ENCODE measurements at places on chromosomes 6 and 20.

GRCh38 chr6:163946437-163946836 lies 531.9 kb downstream of the QKI start:
- DNase-seq = no peak

GRCh38 chr6:169241688-169242350 lies 11.8 kb downstream of the THBS2 start:
- DNase-seq = no peak

DNA sequence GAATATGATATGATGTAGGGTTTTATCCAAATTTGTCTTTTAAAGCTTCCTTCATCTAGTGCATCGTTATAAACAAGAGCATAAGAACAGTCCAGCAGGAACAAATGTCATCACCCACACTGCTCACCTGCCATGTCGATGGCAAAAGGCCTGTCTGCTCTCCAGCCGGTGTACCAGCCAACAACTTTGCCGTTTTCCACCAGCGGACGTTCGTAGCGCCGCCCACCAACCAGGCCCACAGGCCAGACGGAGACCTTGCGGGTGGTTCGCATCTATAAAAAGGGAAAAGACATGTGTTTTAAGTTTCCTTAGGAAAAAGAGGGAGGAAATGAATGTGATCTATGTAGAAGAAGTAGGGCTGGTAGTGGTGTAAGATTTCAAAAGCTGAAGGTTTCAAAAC lies 62.9 kb downstream of the B3GAT2 start:
- DNase-seq = no peak

GRCh38 chr6:127515234-127515793 lies 3.8 kb downstream of the MTCL3 start:
- DNase-seq = peak; percentile 85

DNA sequence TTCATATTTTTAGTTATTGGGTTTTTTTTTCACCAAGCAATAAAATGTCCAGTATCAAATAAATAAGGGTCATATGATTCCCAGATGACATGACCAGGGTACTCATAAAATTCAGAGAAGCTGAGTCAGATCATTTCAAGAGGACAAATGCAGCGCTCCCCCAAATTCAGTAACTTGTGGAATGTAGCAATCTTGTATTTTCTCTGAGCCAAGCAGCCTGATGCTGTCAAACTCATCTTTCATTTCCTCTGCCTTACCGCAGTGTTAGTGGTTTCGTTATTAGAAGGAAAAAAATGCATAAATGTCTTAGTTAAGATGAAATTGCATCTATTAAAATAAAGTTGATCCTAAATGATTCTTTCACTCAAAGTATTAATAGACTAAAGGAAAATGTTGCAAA lies 57.8 kb upstream of the EDN1 start:
- DNase-seq = no peak

- DNase-seq = no peak
These were observed 7.7 kb downstream of the AMD1 start for GRCh38 chr6:110882274-110882619.

GRCh38 chr20:37880726-37881591 lies 22.0 kb upstream of the VSTM2L start:
- DNase-seq = no peak

GRCh38 chr6:12842114-12842513 lies 125.5 kb downstream of the PHACTR1 start:
- DNase-seq = no peak

GRCh38 chr6:105051941-105052471 lies 95.1 kb downstream of the LIN28B start:
- no peak for DNase-seq

DNA sequence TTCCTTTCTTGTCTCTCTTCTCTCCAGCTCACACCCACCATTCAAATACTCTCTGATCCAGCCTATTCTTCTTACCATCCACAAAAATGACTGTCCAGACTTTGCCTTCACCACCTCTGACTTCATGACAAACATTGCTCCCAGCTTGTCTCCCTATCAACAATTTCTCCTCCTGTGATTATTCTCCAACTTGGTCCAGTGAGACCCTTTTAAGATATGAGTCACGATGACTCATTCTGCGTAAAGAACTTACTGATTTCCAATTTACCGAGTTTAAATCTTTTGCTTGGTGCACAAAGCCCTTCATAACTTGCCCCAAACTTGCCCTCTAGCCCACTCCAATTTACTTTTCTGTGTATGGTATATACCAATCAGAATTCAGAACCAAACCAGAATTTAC lies 833.2 kb downstream of the MAFB start:
- DNase-seq = no peak

- DNase-seq = no peak
These were observed 2.1 kb downstream of the GOPC start for GRCh38 chr6:117600008-117600743.

- DNase-seq = no peak
These were observed 24.4 kb upstream of the LY86 start for GRCh38 chr6:6564154-6564553.

GRCh38 chr20:41480054-41480770 lies 113.6 kb upstream of the EMILIN3 start:
- no peak for DNase-seq

DNA sequence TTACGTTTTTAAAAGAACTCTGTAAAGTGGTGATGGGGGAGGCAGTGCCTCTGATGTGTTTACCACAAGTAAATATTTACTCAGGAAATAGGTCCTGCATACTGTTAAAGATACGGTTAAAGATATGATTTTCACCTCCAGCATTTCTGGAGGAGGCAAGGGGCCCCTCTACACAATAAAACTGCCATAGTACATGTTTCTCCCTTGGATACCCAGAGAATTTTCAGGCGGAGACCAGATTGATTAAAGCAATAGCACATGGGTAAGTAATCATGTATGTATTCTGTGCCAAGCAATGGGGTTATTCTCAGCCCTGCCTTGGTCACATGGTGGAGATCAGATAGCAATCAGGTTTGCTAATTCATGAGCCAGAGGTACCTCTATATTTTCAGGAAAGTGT lies 9.6 kb downstream of the RIPOR2 start:
- DNase-seq = no peak

- no peak for DNase-seq
These were observed 456.6 kb downstream of the PREX1 start for GRCh38 chr20:48371211-48371610.

DNA sequence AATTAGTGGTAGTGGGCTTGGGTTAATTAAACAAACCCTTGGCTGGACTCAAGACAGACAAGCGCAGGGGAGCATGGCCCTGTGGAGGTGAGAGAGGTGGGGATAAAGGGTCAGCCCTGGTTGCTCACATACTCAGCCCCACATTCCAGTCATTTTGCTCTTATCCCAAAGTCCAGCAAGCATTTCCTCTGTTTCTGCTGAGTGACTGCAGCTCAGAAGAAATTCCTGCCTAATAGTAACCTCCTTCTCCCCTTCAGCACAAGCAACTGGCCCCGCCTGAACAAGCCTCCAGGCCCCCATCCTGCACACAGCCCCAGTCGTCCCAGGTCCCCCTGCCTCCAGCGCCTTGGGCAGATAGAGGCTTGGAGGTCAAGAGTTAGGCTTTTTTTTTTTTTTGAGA lies 3.6 kb upstream of the TFEB start:
- no peak for DNase-seq

GRCh38 chr20:8303651-8304050 lies 171.6 kb downstream of the PLCB1 start:
- DNase-seq = no peak

GRCh38 chr20:32681175-32682084 lies 7.7 kb upstream of the C20orf203 start:
- DNase-seq = peak; percentile 86

GRCh38 chr6:11744753-11745152 lies 33.9 kb downstream of the ADTRP start:
- no peak for DNase-seq

- DNase-seq = no peak
These were observed 302.2 kb upstream of the GJE1 start for GRCh38 chr6:141830530-141830929.

DNA sequence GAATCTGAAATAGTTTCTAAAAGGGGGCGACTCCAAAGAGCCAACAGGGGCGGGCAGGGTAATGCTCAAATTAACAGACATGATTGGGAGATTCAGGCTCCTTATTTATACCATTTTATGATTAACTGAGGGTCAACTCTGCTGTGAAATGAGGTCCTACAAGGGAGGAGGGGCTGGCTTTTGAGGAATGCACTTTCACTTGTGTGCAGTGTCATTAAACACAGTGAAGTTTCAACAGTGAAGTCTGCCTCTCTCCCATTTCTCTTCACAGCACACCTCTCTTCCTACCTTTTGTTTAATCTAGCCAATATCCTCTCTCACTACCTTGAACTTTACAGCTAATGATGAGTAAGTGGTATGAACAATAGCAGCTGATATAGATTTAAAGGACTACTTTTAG lies 557.3 kb upstream of the CITED2 start:
- DNase-seq = no peak

- DNase-seq = no peak
These were observed 3.7 kb upstream of the SPDEF start for GRCh38 chr6:34559651-34560365.

GRCh38 chr20:17825960-17826843 lies 126.4 kb downstream of the BANF2 start:
- no peak for DNase-seq

DNA sequence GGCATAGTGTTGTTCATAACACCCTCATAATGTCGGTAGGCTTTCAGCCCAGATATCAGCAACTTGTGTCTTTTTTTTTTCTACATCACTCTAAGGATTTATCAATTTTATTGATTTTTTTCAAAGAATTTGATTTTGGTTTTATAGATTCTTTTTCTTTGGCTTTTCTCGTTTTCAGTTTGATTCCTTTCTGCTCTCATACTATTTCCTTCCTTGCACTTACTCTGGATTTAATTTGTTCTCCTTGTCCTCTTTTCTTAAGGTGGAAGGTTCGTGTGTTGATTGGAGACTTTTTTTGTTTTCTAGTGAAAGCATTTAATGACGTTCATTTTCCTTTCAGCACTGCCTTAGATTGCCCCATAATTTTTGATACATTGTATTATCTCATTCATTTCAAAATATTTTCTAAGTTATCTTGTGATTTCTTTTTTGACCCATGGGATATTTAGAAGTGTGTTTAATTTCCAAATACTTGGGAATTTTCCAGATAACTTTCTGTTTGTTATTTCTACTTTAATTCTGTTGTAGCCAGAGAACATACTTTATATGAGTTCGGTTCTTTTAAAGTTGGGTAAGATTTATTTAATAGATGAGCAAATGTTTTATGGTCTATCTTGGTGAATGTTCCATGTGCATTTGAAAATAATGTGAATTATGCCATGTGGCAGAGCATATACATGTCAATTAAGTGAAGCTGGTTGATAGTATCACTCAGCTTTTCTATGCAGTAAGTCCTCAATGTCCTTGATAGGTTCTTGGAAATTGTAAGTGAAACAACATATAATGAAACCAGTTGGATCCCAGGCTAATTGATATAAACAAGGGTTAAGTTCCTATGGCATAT lies 62.8 kb downstream of the IRF4 start:
- DNase-seq = no peak

GRCh38 chr6:102356170-102356569 lies 962.7 kb downstream of the GRIK2 start:
- DNase-seq = no peak

- peak; percentile 80 for DNase-seq
These were observed 34.2 kb downstream of the ARHGAP40 start for GRCh38 chr20:38635721-38636288.

GRCh38 chr6:53287336-53288225 lies 61.2 kb downstream of the ELOVL5 start:
- DNase-seq = peak; percentile 13

DNA sequence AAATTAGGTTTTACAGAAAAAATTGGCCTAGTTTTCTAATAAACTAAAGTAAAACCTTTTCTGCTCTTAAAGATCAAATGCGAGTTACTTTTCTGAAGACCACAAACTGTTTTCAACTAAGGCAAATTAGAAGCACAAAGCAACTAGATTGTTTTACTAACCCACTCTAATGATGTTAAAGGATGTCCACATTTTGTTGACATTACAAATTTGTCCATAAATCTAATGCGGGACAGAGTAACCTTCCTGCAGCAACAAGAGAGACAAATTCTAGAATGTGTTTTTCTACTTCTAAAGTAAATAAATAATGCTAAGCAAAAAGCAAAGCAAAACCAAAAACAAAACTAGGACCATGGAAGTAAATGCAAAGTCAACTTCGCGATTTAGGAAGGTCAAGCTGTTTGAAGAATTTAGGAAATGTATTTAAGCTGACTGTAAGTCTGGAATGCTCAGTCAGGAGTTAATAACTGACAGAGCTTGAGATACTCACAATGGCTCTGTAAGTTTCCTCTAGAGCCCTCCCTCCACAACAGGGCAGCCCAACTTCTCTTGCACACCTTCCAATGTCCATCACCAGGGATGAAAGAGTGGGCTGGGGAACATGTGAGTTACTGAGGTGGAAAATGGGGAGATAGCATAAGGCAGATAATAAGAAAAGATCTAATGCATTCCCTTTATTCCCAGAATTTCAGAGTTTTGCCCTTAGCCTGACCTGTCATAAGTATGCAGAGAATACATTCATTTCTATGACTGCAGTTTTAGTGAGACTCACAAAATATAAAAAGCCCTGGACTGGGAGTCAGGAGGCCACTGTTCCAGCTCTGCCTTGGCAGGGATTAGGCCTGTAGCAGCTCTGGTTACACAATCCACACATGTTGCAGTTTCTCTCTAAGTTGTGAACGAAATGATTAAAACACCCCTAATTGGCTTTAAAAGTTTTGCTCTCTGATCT lies 158.8 kb downstream of the FOXA2 start:
- no peak for DNase-seq

GRCh38 chr6:143556529-143556928 lies 45.0 kb upstream of the FUCA2 start:
- no peak for DNase-seq

GRCh38 chr6:140623498-140623897 lies 1249.0 kb upstream of the CITED2 start:
- DNase-seq = no peak

DNA sequence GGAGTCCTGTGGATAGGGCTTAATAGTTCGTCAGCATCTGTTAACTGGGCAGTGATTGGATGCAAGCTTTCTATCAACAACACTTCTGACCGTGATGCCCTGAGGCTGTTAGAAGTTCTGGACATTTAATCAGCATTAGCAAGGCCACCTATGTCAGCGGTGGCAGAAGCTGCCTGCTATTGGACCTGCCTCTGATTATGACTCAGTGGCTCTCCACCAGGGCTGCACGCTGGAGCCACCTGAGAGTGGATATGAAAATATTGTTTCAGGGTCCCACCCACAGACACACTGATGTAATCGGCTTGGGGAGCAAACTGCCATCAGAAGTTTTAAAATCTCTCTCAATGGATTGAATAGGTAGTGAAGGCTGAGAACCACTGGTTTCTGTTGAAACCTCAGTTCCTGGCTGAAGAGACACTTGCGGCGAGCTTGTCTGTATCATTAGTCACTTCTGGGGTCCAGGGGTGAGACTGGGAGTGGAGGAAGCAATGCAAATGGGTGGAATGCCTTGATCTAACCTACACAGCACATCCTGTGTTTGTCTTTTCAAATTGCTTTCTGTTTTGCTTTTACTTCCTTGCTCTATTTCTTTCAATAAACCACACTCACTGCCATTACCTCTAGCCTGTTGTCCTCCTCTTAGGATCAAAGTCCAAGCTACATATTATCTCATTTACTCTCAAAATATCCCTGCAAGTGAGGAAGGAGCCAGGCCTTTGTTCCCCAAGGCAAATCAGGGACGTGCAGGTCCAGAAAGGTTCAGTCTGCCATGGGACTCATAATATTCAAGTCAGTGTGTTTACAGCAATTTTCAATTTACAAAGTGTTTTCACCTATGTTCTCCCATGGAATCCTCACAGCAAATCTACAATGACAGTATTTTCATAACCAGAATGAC lies 4.2 kb downstream of the CLIC5 start:
- DNase-seq = no peak

GRCh38 chr6:147699637-147700036 lies 191.1 kb downstream of the SAMD5 start:
- no peak for DNase-seq

All from H7 (cell line).